Hematopoietic multipotent progenitor cell treated with erythropoietin and hydrocortisone succinate and interleukin-3 and kit ligand, for 4 days (in vitro differentiated cells): ENCODE measurements at places on chromosomes 3 and 15.
A peak's percentile ranks its signal among the peaks of the same experiment; 100 is the strongest.

DNA sequence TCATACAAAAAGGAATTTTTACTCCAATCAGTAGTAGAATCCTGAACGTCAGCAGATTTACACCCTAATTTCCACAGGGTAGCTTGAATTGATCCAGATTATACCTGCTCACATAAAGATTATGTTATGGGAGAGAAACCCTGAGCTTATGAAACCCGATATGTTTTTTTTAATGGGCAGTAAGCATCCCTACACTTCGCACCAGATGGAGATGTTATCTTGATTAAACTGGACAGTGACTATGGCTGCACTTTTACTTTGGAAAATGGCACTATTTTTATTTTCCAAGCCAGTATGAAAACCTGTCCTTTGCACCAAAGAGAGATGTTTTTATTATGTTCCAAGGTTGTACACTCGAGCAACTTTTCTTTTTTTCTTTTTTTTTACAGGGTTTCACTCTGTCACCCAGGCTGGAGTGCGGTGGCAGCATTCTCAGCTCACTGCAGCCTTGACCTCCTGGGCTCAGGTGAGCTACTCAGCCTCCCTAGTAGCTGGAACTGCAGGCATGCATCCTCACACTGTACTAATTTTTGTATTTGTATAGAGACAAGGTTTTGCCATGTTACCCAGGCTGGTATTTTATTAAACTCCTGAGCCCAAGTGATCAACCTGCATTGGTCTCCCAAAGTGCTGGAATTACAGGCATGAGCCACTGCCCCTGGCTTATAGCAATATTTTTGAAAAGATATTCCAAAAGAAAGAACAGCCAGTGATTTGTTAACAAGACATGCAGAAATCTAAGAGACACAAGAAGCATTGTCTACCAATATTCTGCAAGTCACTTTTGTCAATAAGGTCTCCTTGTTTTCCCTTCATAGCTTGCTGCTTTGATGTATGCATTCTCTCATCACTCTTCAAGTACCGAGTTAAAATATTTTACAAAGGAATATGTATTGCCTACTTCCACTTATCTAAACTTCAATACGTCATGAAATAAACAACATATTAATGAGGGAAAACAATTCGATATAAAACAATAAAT, 1412.6 kb downstream of the ZPLD1 start:
- DNase-seq: no peak

DNA sequence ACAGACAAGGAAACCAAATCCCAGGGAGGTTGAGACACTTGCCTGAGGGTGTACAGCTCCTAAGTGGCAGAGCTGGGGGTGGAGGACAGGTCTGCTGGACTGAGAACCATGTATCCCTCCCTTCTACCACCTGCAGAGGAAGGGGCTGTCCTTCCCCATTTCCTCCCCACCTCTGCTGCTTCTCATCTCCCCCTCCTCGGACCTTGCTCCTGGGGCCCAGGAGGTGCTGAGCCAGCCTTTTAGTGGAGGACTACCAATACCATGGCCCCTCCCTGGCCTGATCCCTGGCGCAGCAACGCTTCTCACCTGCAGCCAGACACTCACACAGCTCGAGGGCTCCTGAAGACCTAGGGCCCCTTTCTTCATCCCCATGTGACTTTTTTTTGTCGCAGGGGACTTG, 50.4 kb downstream of the IDH2 start:
- DNase-seq: no peak

- DNase-seq: no peak
These were observed 22.2 kb upstream of the TXNRD3 start for GRCh38 chr3:126676919-126677705.

GRCh38 chr3:33171580-33171979, 47.0 kb downstream of the SUSD5 start:
- peak; percentile 17 for DNase-seq

- peak; percentile 18 for DNase-seq
These were observed 120.0 kb downstream of the PLD1 start for GRCh38 chr3:171690281-171690680.

GRCh38 chr3:192906940-192907339, 10.7 kb downstream of the MB21D2 start:
- DNase-seq: no peak

DNA sequence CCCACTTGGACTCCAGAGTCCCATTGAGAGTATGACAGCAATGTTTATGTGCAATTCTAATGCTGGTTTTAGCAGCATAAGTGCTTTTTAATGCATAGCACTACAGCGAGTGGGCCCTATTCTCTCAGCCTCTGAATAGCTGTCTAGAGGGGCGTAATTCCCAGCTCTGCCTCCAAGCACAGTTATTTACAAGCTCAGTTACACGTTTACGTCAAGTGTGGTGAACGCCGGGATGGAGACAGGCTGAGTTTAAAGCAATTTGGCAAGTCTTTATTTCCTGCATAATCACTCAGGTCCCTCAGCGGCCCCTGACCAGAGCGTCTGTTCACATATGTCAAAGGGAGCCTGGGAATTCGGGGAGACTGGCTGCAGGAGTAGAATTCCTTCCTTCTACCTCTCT, 43.9 kb downstream of the SOX14 start:
- DNase-seq: no peak

DNA sequence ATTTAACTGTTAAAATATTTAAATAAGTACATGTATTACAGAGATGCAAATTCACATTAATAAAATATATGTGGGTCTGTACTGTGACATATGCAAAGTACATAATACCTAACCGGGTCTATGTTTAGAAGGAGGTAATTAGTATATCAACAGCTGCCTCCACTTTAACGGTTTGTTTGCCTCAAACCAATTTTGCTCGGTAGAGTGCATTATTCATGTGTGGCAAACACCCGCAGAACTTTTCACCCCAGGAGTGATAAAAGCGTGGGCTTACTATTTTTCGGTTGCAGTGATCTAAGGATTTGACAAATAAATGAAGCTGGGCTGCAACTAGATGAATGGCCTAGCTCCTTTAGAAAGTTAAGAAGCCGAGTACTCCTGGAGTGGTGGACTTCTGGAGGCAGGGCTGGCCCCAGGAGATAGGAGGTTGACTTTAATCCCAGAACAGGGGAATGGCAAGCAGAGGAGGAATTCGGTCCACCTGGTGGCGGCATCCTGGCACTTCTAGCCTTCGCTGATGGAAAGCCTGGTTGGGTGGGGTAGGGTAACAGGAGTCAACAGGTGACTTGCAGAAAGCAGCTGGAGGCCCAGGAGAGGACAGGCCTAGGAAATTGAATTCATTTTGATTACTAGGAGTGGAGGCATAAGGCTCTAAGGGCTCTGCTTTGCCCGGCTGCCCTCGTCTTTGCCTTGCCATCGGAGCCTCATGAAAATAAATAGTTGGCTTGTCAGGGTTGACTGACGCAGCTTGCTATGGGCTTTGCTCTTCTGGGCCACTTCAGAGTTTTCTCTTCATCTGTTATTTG, 2.4 kb downstream of the SLCO3A1 start:
- DNase-seq: no peak

GRCh38 chr3:3735919-3736318, 63.3 kb upstream of the LRRN1 start:
- no peak for DNase-seq

GRCh38 chr3:184180165-184180564, 5.5 kb downstream of the AP2M1 start:
- peak; percentile 41 for DNase-seq

DNA sequence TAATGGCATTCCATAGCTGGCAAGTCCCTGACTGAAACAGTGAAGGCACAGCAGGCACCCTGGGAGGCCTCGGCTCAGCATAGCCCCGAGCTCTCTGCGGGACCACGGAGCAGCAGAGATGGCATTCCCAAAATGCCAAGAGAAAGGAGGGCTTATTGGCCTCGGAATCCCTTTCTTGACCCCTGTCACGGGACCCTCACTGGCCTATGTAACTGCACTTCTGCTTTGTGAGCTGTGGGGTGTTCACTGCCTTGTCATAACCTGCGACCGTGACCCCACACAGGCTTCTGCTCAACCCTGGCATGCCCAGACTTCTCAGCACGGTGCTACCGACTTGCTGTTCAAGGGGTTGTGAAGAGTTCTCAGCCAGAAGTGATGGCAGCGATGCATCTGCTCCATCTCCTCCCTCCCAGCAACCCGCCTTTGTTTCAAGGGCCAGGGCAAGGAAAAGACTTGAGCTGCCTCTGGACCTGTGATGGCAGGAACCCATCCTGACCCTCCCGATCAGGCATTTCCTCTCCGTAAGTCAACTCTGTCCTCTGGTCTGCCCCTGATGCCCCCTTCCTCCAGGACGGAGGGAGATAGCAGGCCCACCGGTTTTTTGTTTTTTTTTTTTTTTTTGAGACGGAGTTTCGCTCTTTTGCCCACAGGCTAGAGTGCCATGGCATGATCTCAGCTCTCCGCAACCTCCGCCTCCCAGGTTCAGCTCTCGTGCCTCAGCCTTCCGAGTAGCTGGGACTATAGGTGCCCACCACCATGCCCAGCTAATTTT, 30.5 kb downstream of the EHD4 start:
- DNase-seq: no peak

- no peak for DNase-seq
These were observed 28.1 kb downstream of the HACD3 start for GRCh38 chr15:65558336-65558735.

DNA sequence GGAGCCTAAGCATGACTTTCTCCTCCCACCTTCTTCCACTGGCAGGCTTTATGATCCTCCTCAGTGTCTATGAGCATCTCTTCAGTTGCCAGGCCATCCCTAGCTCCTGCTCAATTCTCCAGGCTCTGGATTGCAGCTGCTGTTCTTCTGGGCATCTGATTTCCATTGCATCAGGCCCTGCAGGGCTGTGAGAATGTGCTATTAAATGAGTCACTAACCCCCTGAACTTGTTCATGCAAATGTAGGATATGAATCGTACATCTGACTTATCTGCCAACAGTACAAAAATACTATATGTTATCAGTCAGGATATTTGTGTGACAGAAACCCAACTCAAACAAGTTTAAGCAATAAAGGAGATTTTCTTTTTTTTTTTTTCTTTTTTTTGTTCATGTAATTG, 11.9 kb downstream of the GPR176 start:
- no peak for DNase-seq
